Epithelial cell of esophagus (primary cell): ENCODE measurements at places on chromosomes 3 and 15.

DNA sequence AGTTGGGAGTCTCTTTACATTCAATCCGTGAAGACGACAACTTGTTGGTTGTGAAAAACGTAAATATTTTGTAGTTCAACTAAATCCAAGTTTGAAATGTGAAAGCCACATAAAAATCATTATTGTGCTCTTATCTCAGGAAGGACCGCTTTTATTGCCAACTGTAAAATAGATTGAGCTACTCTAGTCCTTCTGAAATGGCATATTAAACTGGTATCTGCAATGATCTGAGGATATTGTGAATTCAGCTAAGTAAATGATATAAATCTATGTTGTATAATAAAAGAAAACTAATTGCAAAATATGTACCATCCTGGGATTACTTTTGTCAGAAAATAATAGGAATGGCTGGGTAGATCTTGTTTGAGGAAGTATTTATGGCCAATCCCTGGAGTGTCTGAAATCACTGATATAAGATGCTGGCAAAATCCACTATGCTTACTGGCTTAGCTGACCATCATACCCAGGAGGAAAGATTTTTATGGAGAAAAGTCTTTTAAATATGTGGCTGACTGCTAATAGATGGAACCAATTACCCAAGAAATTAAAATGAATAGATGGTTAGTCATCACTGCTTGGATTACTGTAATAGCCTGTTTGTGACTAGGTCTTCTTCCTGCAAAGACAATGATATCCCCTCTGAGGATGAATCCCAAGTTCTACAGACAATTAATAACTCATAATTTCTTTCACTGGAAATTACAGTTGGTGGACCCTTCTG, 191.8 kb downstream of the SEMA6D start:
- peak; percentile 40 for DNase-seq

DNA sequence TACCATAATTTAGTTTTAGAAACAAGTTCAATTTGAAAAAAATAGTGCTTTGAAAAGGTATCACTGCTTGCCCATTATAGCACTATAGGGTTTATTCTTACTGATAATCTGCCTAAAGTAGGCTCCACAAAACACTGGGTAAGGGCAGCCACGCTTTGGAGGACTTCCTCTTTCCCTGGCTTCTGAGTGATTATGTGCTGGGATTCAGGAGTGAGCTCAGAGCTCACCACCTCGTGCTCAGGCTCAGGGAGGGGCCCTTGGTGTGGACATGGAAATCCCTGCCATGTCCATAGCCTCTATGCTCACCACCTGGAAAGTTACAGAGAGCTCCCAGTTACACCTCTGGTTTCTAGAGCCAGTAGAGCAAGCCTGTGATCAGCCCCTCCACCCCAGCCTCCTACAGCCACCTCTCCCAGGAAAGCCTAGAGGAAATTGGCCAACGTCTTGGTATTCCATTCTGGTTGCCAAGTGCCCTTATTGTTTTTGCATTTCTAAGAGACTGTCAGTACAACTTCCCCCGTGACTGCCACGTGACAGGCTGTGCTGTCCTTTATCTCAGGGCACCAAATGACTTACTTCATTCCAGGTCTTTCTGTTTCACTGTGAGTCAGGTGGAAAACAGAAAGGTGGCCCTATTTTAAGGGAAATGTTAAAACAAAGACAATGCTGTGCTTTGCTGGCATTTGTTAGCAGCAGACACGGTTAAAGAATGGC, 316.0 kb downstream of the RORA start:
- peak; percentile 7 for DNase-seq

GRCh38 chr3:176068750-176069149, 1128.5 kb downstream of the TBL1XR1 start:
- DNase-seq: no peak

GRCh38 chr3:30245858-30246622, 360.4 kb upstream of the TGFBR2 start:
- DNase-seq: no peak

GRCh38 chr3:39809181-39809994, at the start of gene MYRIP:
Gene MYRIP, plus strand, starts transcription at chr3:39809609. Its CDS starts 91,208 bp downstream, at chr3:39900817.
- peak; percentile 44 for DNase-seq

DNA sequence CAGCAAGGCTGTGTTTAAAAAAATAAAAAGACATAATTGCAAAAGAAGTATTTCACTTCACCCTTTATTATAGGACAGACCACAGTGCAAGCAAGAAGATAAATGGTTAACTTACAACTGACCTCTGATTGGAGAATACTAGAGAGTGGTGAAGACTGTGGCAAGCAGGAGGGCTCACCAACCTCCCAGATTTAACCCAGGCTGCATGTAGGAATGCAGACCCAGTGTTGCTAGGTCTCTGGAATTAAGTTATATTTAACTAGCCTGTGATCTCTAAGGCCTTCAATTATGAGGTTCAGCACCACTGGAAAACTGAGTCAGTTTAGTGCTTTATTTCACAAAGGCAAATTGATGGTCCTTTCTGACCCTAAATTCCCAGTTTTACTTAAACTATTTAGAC, 436.6 kb downstream of the LPP start:
- DNase-seq: no peak

GRCh38 chr15:39591141-39591895, 10.4 kb downstream of the THBS1 start:
- peak; percentile 17 for DNase-seq

DNA sequence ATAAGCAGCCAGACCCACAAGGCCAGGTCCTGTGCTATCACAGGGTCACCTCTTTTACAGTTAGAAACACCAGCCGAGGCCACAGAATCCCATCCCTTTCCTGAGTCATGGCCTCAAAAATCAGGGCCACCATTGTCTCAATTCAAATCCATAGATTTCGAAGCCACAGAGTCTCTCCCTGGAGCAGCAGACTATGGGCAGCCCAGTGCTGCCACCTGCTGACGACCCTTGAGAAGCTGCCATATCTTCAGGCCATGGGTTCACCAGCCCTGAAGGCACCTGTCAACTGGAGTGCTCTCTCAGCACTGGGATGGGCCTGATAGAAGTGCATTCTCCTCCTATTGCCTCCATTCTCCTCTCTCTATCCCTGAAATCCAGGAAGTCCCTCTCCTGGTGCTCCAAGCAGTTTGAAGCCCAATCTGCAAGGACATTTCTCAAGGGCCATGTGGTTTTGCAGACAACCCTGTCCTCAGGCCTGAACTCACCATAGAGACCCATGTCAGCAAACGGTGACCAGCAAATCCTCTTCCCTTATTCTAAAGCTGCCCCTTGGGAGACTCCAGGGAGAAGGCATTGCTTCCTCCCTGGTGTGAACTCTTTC, 39.6 kb downstream of the TGM4 start:
- DNase-seq: peak; percentile 78

DNA sequence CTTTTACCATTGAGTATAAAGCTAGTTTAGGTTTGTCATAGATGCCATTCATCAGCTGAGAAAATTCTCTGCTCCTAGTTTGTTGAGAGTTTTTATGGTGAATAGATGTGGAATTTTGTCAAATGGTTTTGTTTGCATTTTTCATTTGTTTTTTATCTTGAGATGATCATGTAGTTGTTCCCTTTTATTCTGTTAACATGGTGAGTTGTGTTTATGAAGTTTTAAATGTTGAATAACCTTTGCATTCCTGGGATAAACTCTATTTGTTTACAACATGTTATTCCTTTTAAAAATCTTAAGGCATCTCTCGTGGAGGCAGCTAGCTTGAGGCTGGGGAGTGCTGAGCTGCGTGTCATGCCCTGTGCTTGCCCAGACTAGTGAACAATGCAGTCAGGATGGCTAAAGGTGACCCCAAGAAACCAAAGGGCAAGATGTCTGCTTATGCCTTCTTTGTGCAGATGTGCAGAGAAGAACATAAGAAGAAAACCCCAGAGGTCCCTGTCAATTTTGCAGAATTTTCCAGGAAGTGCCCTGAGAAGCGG, 48.5 kb downstream of the ANAPC13 start:
- peak; percentile 38 for DNase-seq

GRCh38 chr3:94405258-94406035, 342.6 kb downstream of the NSUN3 start:
- peak; percentile 26 for DNase-seq

- peak; percentile 36 for DNase-seq
Observed at GRCh38 chr15:83612226-83612625, 41.7 kb upstream of the ADAMTSL3 start.

DNA sequence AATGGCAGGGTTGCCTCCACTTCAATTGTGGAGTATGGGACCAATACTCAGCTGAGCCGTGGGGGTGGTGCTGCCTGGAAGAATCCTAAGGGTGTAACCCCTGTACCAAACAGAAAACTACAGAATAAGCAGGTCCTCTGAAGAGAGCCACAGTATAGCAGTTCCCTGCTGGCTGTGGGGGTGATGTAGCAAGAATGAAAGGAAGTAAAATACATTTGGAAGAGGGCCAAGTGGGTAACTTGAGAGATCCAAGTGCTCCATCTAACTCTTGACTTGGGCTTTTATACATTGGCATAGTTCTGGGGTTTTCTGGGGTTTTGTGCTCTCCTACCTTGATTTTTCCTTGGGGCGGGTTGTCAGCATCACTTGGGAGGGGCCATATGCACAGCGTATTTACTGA, 341.4 kb downstream of the OTOL1 start:
- DNase-seq: no peak

DNA sequence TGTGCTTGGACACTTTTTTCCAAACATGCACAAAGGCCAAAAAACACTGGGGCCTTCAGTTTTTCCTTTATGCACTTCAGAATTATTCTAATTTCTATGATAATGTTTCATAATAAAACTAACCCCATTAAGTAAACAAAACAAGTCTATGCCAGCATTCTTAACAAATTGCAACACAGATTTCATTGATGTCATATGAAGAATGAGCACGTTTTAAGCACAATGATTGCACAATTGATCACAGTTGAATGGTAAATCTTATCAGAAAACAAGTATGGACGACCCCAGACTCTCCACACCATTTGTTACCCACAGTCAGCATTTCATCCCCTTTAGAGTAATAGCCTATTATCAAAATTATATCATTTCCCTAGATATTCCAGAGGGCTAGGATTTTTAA, 46.7 kb upstream of the PROK2 start:
- peak; percentile 60 for DNase-seq

- DNase-seq: no peak
Observed at GRCh38 chr3:115384381-115384780, 237.3 kb upstream of the ZBTB20 start.

DNA sequence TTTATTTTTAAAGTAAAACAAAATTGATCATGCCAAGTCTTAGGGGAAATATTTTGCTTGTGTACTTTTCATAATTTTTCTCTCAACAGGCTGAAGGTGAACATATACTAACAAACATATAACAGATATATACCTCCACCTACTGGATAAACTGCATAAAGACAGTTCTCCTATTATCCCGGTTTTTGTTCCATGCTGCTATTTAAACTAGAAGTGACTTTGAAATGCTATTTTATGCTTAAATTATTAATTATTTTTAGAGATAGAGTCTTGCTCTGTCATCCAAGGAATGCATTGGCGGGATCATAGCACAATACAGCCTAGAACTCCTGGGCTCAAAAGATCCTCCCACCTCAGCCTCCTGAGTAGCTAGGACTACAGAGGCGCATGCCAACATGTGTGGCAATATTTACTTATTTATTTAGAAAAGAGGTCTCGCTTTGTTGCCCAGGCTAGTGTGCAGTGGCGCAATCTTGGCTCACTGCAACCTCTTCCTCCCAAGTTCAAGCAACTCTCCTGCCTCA, 49.8 kb downstream of the ST3GAL6 start:
- DNase-seq: peak; percentile 56

DNA sequence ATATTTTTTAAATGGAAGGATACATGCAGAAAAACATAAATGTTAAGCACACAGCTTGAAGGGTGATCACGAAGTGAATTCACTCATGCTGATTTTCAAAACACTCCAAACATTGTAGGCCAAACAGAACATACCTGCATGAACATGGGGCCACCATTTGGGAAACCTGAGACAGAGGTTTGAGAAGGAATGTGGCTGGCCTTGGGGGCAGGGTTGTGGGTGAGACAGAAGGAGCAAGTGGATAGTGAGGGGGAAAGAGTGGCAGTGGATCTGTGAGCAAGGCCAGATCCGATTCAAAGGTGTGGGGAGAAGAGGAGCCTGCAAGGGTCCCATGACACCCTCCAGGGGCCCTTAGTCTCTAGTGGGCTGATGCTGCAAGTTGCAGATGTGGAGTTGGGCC, 94.9 kb downstream of the HMG20A start:
- DNase-seq: no peak

DNA sequence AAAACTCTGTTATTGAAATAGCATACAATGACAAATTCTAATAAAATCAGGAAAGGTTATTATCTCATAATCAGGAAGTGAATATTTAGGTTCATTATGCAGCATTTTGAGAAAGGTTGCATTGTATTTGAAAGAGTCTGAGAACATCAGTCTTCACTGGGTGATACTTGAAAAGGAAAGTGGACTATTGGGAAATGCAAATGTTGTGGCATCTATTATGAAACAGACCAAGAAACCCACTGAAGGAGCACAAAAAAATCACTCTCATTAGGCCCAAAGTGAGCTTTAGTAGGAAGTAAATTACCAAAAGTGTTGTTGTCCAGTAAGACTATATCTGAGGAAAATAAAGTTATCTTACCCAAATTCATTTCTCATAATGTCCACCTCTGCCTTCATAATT, 90.8 kb downstream of the ZPLD1 start:
- DNase-seq: no peak

- no peak for DNase-seq
Observed at GRCh38 chr15:99279827-99280226, 28.5 kb downstream of the LRRC28 start.

DNA sequence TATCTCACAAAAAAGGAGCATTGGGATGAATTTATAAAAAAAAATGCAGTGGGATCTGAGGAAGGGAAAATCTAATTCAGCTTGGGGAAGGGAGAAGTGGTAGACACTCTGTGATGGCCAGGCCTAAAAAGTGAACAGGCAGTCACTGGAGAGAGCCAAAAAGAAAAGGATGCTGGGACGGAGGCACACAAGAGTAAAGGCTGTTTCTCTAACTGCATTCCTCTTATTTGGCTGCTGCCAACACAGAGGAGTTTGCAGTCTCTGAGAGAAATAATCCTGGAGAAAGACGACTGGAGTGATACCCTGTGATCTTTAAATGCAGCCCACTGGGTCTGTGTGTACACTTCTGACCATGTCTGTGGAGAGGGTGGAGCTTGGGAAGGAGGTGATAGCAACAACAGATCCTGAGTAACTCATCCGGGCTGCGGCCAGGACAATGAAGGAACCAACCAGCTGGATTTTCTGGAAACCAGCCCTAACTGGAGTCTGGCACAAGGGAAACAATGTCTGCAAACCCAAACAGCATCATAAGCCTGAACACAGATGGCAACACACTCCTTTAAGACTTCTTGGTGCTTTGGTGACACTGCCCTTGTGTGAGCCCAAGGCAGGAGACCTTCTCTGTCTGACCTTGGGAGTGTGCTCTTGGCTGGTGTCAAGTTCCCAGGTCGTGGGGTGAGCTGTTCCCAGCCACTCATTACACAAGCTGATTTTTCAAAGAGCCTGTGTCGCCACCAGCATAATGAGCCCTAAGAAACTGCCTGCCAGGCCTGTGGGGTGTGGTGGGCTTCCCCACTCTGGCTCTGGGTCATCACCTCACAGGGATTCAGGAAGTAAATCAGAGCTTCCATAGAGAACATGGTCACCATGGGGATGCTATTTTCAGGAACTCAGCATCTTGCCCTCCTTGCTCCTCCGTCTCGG, 8.0 kb downstream of the FYCO1 start:
- no peak for DNase-seq

- no peak for DNase-seq
Observed at GRCh38 chr15:40911693-40912092, 17.4 kb downstream of the VPS18 start.

GRCh38 chr15:96325541-96326327, 4.8 kb upstream of the NR2F2 start:
- DNase-seq: peak; percentile 77
